Myocyte (in vitro differentiated cells): ENCODE measurements at places on chromosomes 4 and X.

GRCh38 chrX:124224528-124224927 is 107.9 kb upstream of the TEX13D start:
- DNase-seq: no peak

- DNase-seq: no peak
Measured at GRCh38 chrX:121062289-121062688, 14.9 kb downstream of the GLUD2 start.

DNA sequence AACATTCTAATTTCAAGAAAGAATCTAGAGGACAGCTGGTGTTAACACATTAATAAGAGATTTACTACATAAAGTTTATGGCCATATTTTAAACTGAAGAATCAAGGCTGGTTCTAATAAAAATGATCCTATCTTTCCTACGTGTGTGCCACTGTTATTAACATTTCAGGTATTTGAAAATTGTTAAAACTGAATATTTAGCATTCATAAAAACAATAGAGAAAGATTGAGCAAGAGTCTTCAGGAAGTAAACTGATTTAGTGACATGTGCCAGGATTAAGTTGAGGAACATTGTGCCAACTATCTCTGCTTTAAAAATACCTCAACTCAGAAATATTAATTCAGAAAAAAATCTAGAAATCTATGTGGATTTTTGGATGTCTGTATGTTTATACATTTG is 810.1 kb downstream of the FAT4 start:
- no peak for DNase-seq

- no peak for DNase-seq
Measured at GRCh38 chr4:72935462-72935861, 134.1 kb downstream of the COX18 start.

DNA sequence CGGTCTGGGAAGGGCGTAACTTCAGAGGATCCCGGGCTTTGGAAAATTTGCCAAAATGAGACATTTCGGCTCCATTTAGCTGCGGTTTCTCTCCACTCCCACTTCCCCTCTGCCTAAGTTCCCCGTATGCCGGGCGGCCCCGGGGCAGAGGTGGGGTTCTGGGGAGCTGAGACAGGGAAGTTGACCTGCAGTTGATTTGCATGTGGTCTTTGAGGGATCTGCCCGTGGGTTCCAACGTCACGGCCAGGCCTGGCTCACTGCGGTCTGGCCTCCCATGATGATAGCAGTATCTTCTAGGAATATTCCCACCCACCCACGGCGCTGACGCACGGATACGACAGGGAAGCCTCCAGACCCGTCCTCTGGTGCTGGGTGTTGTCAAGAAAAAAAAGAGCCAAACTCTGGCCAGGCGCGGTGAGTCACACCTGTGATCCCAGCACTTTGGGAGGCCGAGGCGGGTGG is 27.3 kb upstream of the CRLF2 start:
- DNase-seq: no peak
